ENCODE measurements at places on chromosomes 2 and 18.

- DNase-seq: no peak
Measured at GRCh38 chr18:46488471-46489213, 168.4 kb downstream of the LOXHD1 start.

- DNase-seq: no peak
Measured at GRCh38 chr18:48997985-48998831, 47.4 kb upstream of the SMAD7 start.

GRCh38 chr2:233265899-233266431 lies 14.5 kb downstream of the ATG16L1 start:
- DNase-seq: no peak

GRCh38 chr2:151905963-151906632 lies 77.9 kb upstream of the ARL5A start:
- DNase-seq: no peak

DNA sequence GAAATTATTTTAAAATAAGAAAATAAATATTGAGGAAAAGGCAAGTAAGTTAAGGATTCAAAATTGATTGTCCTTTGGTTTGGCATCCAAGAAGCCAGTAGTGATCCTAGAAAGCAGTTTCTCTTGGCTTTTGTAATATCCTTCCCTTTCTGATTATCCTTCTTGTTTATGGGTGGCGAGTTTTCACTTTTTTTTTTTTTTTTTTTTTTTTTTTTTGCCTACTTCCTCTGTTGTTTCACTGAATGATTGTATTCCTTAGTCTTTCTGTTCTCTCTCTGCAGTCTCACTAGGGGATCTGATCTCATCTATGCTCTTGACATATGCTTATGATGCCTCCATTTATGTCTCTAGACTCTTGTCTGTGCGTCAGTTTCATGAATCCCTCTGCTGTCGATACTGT lies 4.2 kb downstream of the NAPG start:
- DNase-seq: no peak

GRCh38 chr2:77823028-77823427 lies 300.9 kb upstream of the LRRTM4 start:
- DNase-seq: no peak

DNA sequence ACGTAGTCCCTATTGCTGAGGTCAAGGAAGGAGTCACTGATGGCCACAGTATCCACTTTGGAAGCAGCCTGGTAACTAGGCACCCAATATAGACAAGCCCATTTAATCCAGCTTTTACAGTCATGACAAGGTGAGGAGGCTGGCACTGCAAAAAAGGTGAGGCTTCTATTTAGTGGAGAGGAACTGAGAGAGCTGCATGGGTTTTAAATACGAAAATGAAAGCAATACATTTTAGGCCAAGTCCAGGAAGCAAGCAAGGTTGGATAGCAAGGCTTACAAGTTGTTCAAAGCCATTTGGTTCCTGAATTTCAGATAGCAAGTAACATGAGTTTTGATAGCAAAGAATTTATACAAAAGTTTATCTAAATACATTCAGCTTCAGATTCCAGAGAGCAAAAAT lies 80.4 kb downstream of the SGPP2 start:
- DNase-seq: no peak

All from stimulated activated CD8-positive, alpha-beta memory T cell treated with anti-CD3 and anti-CD28 coated beads, Interleukin-7, amount 100 ng/mL, for 1 hour (primary cell).